ENCODE measurements at places on chromosomes 7 and 10. TPM values are rescaled to one million over a fixed set of nuclear protein-coding genes. Genes with fewer than 3 reads are reported as not detected.

The CUBN gene
- 3.7 TPM for total RNA-seq

The TMEM139 gene
- total RNA-seq: not detected

The ADD3 gene
- 102 TPM for total RNA-seq

The CD36 gene
- 8.8 TPM for total RNA-seq

The H2BK1 gene
- not detected for total RNA-seq

The ITIH5 gene
- under 0.01 TPM for total RNA-seq

The TWIST1 gene
- 34.4 TPM for total RNA-seq

The SUN3 gene
- total RNA-seq: not detected

The WASL gene
- total RNA-seq: 15.8 TPM

The GPER1 gene
- 3.4 TPM for total RNA-seq

The PRSS37 gene
- total RNA-seq: not detected

The CFAP46 gene
- not detected for total RNA-seq

The PNLIPRP3 gene
- not detected for total RNA-seq

The XRCC2 gene
- total RNA-seq: 0.22 TPM

The ANKRD22 gene
- total RNA-seq: not detected

The TFR2 gene
- 0.44 TPM for total RNA-seq

The FEZF1 gene
- total RNA-seq: not detected

The CLEC5A gene
- not detected for total RNA-seq

The AKR1C8 gene
- not detected for total RNA-seq

The WIPF3 gene
- not detected for total RNA-seq

The PWWP2B gene
- 12.0 TPM for total RNA-seq

The SLC39A12 gene
- not detected for total RNA-seq

The ODAD2 gene
- 1.0 TPM for total RNA-seq

The LCOR gene
- total RNA-seq: 27.5 TPM

The MRC1 gene
- total RNA-seq: under 0.01 TPM
